ENCODE measurements at places on chromosomes 1 and 21.

DNA sequence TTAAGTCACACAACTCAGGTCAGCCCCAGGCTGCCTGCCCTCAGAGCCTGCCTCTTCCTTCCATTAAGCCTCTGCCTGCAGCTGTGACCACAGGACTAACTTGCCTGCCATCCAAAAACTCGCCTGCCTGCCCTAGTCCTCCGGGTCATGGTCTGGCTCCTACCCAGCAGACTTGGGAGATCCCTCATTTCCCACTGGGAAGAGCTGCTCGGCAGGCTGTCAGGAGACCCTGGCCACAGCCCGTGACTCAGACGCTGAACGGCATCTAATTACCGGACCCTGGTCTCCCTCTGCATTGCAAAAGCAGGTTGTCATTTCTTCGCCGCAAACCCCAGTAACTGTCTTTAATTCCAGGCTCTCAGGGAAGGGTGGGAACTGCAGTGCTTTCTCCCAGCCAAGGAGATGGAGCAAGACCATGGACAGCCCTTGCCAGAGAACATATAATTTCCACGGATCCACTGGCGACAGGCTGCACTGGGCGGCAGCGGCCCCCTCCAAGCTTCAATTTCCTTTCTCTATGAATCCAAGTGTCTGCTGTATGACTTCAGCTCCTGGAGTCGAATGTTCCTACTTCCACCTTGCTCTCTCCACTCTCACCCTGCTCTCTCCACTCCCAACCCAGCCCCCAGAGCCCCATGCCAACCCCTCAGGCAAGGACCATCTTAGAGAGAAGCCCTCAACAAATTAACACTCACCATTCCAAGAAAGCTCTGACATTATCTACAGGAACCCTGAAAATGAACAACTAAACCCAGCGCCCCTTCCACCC is 20.4 kb downstream of the OLFML2B start:
- no peak for DNase-seq

DNA sequence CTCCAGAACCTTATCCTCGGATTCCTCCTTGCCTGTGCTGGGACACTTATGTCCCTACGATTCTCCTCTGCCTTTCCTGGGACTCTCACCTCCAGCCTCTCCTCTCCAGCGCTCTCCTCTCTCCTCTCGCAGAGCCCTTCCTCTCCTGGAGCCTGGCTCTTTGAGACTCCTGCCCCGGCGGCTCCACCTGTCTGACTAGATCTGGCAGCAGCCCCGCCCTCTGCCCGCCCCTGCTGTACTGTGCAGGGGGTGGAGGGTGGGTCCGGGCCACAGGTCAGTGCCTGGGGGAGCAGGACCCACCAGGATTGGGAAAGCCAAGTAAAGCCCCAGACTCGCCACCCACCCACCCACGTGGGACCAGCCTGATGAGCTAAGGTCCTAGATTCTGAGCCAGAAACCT is 1.6 kb downstream of the ELOVL1 start:
- no peak for DNase-seq

- DNase-seq: no peak
Measured at GRCh38 chr1:9351654-9352271, 59.1 kb downstream of the SPSB1 start.

GRCh38 chr1:245322673-245323072 is 167.9 kb downstream of the KIF26B start:
- no peak for DNase-seq

DNA sequence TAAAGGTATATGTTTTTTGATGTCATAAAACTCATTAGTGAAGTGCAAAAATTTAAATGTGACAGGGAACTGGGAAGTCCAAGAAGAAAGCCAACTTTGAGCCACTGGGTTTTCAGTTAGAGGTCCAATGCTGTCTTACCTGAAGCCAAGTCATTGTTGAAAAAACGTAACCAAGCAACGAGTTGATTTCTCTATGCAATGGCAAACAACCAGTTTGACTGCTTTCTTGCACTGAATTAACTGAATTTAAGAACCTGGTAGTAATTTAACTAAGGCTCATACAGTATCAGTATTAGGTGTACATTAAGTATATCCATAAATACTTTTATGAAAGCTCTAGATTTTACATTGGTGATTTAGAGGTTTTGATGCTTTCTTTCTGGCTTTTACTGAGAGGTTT is 20.2 kb upstream of the S1PR1 start:
- no peak for DNase-seq

- no peak for DNase-seq
Measured at GRCh38 chr1:78052685-78053405, 7.1 kb downstream of the GIPC2 start.

DNA sequence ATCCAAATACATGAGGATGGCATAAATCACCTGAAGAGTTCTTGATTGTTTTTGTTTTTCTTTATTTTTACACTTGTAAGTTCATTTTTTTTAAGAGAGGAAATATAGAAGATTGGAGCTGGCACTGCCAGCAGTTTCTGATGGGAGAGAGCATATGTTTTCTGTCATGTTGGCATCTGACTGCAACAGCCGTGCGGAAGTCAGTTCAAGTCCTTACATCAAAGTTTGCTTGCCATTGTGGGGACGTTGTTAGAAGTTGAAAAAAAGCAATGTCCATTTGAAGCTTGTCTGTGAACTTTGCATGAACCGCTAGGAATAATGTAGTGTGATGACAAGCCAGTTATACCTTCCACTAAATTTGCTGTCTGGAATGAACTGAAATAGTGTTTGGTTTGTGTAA is 126.5 kb upstream of the USH2A start:
- DNase-seq: no peak

GRCh38 chr1:202998836-202999750 is 8.1 kb upstream of the TMEM183A start:
- DNase-seq: peak; percentile 46
